ENCODE measurements at places on chromosomes 4 and X.

DNA sequence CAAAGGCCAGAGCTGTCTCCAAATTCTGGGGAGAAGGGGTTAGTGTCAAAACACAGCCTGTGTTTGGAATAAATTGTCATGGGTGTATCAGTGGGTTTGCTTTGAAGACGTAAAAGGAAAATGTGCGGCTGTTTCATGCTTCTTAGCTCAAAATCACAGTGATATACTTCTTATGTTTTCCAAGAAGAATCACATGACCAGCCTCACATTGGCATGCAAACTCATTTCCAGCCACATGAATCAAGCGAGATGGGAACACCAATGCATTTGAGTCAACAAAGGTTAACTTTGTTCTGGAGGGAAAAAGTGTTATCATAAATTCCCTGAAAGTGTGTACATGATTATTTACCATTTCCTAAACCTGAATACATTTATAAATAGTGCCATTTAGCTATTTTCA lies 19.0 kb upstream of the SPP1 start:
- DNase-seq = no peak

DNA sequence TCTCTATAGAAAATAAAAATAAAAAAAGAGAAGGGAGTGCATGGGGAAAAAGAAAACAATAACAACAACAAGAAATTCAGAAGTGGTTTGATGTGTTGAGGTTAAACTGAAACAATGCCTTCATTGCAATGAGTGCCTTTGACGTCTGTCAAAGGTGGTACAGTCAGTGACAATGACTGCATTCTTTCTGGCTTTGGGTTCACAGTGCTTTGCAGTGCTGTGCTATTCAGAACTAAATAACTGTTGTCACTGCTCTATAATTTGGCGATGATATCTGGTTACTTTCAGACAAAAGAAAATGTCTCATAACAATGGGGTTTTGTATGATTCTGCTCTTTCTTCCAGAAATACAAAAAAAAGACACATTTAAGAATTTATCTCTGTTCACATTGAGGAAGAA lies 488.6 kb upstream of the MAGEB2 start:
- no peak for DNase-seq

GRCh38 chr4:1715002-1715758 lies 3.1 kb upstream of the SLBP start:
- DNase-seq = no peak

- no peak for DNase-seq
Measured at GRCh38 chr4:97990409-97990808, 152.9 kb downstream of the STPG2 start.
